ENCODE measurements at places on chromosomes 11 and 22. TPM values are rescaled to one million over a fixed set of nuclear protein-coding genes. Genes with fewer than 3 reads are reported as not detected.

MYRF gene
- polyA plus RNA-seq = 6.1 TPM

RAB1B gene
- 306 TPM for polyA plus RNA-seq

NDUFA6 gene
- 60.1 TPM for polyA plus RNA-seq

VPS11 gene
- 14.8 TPM for polyA plus RNA-seq

OVCH2 gene
- polyA plus RNA-seq = 0.03 TPM

DBX1 gene
- polyA plus RNA-seq = 0.05 TPM

MS4A1 gene
- polyA plus RNA-seq = not detected

ZP1 gene
- 0.16 TPM for polyA plus RNA-seq

TCP11L1 gene
- 11.2 TPM for polyA plus RNA-seq

- DNase-seq = no peak
Observed at GRCh38 chr22:42371501-42371900, 60.7 kb downstream of the NFAM1 start.

- no peak for DNase-seq
Observed at GRCh38 chr22:49367041-49367697, 460.5 kb downstream of the BRD1 start.

GRCh38 chr22:37675930-37676735 lies 697 bp downstream of the LGALS1 start:
- DNase-seq = no peak

DNA sequence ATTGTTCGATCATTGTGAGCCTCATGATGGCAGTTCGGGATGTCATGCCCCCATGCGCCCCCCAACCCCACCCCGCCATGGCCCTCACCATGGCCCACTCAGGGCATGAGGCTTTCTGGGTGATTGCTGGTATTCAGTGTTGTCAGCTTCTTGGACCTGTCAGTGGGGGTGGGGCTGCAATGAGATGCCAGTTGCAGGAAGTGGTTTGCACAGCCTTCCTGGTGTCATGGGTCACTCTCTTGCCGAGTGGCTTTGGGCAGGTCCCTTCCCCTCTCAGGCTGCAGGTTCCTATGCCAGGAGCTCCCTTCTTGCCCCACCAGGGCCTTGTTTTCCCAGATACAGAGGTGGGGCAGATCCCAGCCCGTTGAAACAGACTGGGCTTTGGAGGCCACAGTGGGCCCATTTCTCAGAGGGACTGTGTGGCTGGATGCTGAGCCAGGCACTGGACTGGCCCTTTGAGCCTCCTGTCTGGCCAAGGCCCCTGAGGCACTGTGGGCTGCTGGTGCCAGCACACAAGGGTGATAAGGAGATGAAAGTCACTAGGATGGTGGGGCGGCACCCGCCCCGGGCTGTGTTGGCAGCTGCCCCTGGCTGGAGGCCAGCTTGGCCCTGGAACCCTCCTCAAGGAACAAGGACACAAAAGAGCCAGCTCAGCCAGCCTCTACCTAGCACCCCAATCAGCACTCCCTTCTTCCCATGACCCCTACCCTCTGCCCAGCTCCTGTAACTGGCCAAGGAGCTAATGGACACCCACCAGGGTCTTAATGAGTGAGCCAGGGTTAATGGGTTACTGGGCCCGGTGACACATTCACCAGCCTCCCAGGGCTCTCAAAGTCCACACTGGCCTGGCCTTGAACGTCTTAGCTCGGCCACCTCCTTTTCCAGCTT lies 1.5 kb upstream of the GGT1 start:
- DNase-seq = no peak

- DNase-seq = no peak
Observed at GRCh38 chr11:61359516-61359915, 2.2 kb downstream of the CYB561A3 start.

DNA sequence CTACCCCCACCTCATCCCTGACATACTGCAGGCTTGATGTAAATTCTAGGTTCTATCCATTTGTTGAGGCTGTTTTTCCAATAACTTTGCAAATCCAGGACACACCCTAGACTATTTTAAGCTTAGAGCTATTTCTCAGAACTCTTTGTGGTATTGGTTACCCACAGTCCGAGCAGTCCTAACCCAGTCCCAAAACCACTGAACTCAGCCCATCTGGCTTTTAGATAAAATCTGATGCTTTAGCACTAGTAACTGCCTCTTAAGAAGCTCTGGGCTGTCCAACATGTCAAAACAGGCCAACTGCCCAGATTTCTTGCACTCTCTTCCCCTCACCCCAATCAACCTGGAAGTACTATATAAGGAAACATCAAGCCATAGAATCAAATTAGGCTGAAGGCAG lies 344.4 kb upstream of the CADM1 start:
- DNase-seq = no peak

GRCh38 chr11:134513585-134514120 lies 101.6 kb upstream of the B3GAT1 start:
- DNase-seq = no peak

DNA sequence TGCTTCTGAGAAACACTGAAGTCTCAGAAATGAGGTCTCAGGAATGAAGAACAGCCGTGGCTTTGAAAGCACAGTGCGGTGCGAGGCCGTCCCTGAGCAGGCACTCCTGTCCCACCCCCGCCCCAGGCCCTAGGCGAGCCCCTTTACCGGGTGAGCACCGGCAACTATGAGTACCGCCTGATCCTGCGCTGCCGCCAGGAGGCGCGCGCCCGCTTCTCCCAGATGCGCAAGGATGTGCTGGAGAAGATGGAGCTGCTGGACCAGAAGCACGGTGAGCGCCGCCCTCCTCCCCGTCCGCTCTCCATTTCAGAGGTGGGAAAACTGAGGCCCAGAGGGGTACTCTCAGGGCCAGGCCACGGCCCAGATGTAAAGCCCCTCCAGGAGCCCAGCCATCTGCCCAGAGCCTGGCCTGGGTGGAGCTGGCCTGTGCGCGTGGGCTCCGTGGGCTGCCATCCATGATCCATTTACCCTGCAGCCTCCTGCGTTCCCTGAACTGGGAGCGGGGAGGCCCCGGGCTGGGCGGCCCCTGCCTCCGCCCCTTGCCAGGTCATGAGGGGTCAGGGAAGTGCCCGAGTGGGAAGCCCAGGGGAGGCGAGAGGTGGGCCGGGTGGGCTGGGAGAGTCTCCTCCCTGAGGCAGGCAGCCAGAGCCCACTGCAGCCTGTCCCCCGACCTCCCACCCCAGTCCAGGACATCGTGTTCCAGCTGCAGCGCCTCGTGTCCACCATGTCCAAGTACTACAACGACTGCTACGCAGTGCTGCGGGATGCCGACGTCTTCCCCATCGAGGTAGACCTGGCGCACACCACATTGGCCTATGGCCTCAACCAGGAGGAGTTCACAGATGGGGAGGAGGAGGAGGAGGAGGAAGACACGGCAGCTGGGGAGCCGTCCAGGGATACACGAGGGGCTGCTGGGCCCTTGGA lies 9.5 kb downstream of the SLC16A8 start:
- peak; percentile 87 for DNase-seq

DNA sequence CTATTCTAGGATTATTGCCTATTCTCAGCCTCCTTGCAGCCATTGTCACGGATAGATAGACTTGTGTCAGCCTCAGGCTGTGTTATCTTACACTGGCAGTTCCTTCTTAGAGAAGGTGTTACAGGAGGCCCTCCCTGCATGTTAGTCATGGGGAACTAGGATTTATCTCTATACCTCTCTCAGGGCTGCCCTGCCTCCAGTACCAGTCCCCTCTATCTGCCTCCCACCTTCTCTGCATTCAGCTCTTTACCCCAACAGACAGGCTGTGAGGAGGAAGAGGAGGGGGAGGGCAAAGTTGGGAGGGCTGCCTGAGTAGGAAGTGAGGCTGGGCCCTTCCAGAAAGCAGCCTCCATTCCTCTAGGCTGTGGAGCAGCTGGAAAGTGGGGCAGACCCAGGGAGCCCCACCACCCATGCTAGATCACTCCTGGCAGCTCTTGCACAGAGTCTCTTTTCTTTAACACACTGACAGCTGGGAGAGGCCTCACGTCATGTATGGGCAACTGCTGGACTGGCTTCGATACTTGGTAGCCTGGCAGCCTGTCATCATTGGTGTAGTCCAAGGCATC lies 2.9 kb upstream of the IL18BP start:
- no peak for DNase-seq

DNA sequence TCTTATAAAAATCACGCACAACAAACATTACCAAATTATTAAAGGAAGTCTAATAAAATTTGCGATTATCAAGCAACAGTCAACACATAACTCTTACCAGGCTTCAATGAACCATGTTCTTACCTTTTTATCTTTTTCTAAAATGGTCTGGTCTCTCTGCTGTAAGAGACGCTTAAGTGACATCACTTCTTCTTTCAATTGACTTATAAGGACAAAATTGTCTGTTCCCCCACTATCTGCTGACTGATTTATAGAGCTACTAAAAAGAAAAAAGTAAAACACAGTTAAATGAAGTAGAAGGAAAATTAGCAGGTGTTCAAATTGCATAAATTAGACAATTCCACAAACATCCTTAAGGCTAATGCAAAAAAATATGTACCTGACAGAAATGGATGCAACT lies 10.9 kb downstream of the FAM76B start:
- DNase-seq = no peak

- no peak for DNase-seq
Observed at GRCh38 chr22:47783433-47784366, 1021.2 kb downstream of the TBC1D22A start.

DNA sequence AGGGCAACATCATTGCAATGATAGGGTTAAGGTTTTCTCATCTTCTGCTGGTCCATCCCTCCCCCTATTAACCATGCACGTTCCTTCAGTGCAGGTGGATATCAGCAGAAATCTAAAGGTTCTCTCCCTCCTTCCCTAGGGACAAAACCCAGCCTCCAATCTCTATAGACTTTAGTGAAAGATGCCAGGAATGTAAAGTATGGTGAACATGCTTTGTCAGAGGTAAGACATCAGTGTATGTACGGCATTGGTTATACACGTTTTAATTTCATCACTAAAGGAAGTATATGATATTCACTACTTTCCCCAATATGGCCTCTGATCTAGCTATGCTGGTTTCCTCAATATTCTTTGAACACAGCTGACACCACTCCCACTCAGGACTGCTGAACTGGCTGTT lies 81.2 kb upstream of the LDLRAD3 start:
- no peak for DNase-seq

DNA sequence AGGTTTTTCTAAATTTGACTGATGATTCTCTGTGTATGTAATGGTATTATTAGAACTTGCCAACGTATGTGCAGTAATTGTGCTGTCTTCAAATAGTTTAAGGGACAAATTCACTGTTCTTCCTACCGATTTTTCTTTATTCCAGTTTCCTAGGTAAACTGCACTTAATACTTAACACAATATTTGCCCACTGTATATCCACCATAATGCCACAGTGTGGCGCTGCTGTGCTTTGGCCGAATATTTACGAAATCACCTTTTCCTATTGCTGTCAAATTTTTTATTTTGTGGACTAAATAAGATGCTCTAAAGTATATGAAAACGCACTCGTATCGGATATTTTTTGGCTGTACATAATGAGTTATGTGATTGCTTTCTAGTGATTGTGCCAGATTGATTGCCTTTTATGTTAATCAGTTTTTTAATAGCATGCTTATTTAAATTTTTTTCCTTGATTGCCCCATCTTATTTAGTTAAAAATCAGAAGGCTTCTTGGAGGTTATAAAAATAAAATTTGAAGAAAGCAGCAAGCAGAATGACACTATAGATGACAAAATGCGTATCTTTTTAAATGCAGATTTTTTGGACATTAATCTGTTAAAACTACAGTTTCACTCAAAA lies 10.5 kb downstream of the AASDHPPT start:
- no peak for DNase-seq

GRCh38 chr11:19156892-19157291 lies 39.9 kb downstream of the ZDHHC13 start:
- DNase-seq = no peak

- DNase-seq = no peak
Observed at GRCh38 chr11:1632053-1632714, 2.6 kb downstream of the KRTAP5-5 start.

DNA sequence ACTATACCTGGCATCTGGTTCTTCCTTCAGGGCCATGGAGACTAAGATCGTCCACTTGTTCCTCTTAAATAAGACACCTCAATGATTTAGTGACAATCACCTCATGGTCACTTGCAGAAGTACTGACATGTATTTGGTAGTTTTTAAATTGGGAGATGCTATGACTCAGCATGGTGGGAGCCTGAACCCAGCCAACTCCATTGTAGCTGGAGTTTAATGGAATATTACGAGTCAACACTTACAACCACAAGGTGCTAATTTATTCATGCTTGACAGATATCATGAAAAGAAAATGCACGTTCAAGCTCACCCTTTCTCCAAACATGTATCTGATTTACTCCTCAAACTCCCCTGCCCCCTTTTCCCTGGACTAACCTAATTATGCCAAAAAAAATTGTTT lies 16.6 kb upstream of the APOL3 start:
- DNase-seq = no peak

GRCh38 chr22:20520093-20520511 lies 12.7 kb downstream of the MED15 start:
- DNase-seq = no peak

- DNase-seq = no peak
Observed at GRCh38 chr11:70012134-70012733, 65.9 kb upstream of the ANO1 start.

DNA sequence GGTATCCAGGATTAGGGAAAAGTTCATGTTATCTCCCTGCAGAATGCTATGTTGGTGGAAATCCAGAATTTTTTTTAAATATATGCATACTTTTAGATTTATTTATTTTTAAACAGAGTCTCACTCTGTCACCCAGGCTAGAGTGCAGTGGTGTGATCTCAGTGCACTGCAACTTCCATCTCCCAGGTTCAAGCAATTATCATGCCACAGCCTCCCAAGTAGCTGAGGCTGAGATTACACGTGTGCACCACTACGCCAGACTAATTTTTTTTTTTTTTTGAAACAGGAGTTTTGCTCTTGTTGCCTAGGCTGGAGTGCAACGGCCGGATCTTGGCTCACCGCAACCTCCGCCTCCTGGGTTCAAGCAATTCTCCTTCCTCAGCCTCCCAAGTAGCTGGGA lies 2.6 kb downstream of the PACSIN2 start:
- DNase-seq = no peak

GRCh38 chr11:118984825-118985224 lies 13.1 kb upstream of the CENATAC start:
- DNase-seq = no peak

DNA sequence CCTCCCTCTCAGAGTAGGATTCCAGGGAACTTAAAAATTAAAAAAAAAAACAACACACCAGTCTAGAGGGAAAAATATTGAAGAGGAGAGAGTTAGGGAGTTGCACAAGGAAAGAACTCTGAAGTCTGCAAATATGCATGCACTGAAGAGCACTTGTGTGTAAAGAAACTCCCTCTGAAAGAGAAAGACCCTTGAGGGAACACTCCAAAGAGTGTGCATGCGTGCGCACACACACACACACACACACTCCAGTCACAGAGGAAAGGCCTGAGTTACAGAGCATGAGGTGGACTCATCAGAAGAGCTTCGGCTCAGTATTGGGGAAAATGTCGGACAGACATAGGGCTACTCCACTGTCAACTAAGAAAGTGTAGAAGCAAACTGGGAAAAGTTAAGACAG lies 30.1 kb downstream of the GGTLC2 start:
- no peak for DNase-seq

DNA sequence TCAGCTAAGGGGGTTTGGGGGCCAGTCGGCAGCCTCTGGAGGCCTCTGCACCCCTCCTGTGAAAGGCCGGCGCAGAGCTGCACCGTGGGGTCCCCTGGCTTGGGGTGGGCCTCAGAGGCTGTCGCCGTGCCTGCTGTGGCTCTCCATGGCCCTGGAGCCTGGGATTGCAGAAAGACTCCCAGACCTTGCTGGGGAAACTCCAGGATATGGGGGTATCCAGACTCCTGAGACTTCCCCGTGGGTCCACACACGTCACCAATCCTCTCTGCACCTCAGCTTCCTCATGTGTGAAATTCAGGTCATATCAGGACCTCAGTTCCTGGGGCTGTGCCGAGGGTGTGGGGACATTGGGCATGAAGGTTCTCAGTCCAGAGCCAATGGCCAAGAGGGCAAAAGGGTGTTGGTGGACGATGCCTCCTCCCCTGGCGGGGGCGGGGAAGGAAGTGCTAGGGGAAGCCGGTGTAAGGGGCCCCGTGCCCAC lies 97.1 kb downstream of the KCNQ1 start:
- no peak for DNase-seq
